ENCODE measurements at places on chromosomes 6 and 20.

DNA sequence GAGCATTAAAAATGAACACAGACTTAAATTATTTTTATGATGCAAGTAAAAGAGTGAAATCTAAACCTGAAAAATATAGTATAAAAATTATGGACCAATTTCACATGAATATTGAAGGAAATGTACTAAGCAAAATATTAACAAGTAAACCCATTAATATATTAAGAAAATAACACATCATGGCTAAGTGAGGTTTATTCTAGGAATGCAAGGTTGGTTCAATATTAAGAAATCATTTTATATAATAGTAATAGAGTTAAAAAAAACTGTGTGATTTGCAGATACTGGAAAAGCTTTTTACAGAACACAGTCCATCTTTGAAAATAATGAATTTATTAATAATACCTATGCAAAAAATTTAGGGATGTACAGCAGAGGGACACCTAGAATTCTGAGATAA, 20.9 kb downstream of the ZSCAN12 start:
- no peak for DNase-seq

DNA sequence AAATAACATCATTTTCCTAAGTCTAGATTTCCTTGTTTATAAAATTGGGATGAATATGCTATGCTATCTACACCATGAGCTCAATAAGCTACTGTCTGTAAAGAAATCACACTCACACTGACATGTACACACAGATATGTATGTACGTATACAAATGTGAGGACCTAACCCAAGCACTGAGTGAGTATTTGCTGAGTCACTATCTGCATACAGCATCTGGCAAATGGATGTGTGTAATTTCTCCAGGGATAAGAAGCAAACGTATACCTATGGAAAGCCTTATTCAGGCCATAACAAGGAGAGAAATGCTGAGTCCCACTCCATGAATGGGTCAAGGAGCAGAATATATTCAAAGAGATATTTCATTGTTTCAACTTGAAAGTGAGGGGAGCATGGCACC, 153.9 kb downstream of the LPA start:
- no peak for DNase-seq

GRCh38 chr6:105313211-105313610, 89.7 kb downstream of the PREP start:
- DNase-seq = no peak

GRCh38 chr6:149235130-149235561, 82.4 kb upstream of the TAB2 start:
- DNase-seq = no peak

DNA sequence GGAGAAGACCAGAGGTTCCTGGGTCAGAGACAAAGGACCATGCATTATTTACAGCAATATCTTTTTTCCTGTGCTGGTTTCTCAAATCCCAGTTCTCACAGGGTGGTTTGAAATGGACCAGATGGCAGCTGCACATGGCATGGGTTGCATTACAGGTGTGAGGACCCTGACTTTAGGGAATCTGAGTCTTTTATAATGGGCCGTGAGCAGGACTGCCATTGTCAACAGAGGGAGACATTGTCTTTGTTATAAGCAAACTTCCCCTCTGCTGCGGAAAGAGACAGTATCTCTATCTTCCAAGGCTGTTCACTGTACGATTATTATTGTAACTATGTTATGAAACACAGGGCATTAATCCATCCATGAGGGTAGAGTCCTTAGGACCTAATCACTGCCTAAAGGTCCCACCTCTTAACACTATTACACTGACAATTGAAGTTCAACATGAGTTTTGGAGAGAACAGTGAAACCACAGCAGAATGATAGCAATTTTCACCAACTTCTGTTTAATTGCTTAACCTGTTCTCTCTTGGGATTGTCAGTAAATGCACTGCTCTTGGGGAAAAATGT, 156.1 kb upstream of the AGPAT4 start:
- no peak for DNase-seq

Data from thoracic aorta (tissue), 2 donors.